CD4-positive, alpha-beta T cell treated with Interleukin-6 at 100 ng/mL for 8 hours (primary cell): ENCODE measurements at places on chromosomes 3 and 15.

GRCh38 chr3:65493938-65494337, 544.8 kb downstream of the MAGI1 start:
- DNase-seq: no peak

GRCh38 chr3:110881069-110881468, 190.5 kb upstream of the NECTIN3 start:
- DNase-seq: no peak

GRCh38 chr3:102179326-102180177, 255.3 kb upstream of the ZPLD1 start:
- no peak for DNase-seq

- DNase-seq: no peak
Observed at GRCh38 chr15:89098281-89098680, 10.0 kb downstream of the ABHD2 start.

DNA sequence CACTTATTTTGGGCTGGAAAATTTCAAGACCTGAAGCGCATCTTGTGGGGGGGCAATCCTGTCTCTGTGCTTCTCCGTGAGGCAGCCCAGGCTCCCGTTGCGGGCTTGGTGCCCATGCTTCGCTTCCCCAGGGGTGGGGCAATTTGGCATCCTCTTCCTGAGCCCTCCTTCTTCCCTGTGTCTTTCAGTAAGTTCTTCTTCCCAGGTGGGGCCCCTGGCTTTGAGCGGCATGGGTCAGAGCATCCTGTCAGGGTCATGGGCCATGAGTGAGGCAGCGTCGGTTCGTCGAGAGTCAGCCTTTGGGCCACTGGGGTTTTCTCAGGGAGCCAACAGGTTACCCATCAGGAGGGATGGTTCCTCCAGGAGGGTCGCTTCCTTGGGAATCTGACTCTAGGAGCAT, 200.7 kb downstream of the UBE3A start:
- no peak for DNase-seq

DNA sequence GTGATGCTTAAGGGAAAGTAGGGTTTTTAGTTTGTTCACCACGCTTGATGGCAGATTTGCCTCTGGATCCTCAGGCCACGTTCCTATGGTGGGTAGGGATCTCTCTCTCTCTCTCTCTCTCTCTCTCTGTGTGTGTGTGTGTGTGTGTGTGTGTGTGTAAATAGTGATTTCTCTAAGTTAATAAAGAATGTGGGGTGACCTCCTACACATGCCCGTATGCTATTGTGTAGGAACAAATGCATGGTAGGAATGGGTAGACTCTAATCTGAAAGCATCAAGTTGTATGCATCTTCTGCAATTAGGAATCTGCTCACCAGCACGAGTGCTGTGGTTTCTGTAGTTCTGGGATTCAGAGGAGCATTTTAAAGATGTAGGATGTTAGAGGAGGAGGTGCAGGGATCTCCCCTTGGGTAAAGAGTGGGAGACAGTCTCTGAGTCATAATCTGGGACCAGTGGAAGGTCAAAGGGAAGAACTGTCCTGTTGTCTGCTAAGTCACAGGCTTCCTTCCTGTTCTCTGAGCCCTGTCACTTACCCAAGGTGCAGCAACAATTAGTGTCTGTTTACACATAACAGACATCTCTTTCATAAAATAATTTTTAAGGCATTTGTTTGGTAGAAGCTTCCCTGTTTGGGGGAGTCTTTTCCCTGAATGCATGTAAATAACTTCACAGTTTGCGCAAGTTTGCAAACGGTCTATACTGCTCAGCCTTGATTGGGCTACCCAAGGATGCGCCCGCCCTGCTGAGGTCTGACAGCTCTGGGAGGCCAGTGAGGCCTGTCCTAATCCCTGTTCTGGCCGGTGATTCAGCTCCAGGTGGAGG, 139.8 kb downstream of the IGF1R start:
- DNase-seq: no peak

- no peak for DNase-seq
Observed at GRCh38 chr15:40737048-40737447, 18.0 kb downstream of the RMDN3 start.

DNA sequence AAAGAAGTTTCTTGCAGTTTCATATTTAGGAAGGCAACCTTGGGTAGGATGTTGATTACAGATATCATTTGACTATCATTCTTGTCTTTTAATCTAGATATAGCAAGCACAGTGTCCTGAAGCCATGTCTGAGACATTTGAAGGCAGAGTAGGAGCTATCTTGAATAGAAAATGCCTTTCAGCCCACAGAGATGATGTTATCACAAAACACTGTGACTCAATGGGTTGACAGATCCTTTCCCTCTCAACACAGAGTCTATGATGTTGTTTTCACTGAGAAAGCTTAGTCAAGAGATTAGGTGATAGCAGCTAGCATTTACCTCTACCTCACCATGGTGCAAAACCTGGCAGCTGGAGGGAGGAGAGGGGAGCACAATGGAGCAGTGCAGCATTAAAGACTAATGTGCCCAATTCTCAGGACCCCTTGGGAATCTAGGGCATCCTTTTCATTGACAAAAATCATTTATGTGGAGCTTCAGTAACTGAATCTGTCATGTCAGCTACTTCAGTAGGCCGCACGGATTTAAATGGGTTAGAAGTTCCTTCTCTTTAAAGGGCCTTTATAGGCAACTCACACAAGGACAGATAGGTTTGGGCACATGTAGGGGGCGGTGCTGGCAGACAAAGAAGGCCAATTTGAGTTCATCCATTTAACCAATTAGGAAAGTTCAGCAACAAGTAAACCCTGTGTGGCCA, 121.8 kb downstream of the AGBL1 start:
- no peak for DNase-seq

GRCh38 chr3:172676196-172676922, 34.5 kb downstream of the NCEH1 start:
- no peak for DNase-seq

DNA sequence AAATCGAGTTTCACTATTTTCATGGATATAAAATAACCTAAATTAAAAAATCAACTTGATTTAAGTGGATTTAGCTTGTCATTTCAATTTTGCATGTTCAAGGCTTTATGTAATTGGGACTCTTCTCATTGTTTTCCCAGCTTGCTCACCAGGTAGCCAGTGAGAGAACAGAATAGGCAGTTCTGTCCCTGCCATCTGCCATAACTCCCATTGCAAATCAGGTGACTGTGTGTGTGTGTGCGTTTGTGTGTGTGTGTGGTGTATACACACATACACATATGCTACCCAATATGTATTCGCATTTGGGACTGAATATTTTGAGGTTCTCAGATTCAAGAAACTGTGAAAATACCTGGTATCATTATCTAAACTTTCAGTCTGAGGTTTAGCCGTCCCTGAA, 1069.8 kb downstream of the IGSF11 start:
- DNase-seq: no peak

DNA sequence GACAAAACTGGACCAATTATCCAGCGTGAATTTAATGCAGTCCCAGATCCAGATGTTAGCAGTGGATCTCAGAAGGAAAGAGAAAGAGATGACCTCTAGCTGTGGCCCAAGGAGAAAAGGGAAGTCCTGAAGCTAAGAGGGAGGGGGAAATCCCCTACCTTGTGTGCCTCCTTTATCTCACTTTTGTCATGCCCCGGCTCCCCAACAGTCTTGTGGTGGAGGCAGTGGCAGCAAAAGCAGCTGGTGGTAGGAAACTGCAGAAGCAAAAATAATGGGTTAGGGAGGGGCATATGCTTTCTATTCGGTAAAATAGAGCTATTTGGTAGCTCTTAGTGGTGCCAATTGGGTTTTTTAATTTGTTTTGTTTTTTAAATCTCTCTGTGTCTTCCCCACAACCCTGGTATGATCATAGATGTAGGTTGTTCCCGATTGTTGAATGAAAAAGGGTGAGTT, 56.5 kb downstream of the MCTP2 start:
- DNase-seq: peak; percentile 23

DNA sequence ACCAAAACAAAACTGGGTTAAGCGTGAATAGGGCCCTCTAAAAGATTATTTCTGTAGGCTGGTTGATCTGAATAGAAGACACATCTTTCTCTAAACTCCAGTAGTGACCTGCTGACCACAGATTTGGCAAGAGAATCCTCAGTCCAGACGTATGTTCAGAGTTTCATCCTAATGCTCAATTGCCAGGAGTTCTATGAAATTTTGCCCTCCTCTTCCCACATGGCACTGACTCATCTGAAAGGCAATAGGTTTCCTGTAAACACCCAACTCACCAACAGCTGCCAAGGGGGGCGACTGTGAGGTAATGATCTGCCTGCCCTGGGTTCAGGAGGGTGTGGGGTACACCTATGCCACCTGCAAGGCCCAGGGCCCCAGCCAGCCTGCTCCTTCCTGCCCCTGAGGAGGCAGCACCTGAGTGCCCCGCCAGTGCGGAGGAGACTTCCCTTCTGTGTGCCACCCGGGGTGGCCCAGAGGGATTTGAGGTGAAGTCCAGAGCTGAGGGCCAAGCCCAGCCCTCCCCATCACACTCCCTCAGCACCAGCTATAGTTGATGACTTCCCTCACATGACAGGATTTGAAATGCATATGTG, 8.4 kb upstream of the PLA2G4D start:
- DNase-seq: no peak

DNA sequence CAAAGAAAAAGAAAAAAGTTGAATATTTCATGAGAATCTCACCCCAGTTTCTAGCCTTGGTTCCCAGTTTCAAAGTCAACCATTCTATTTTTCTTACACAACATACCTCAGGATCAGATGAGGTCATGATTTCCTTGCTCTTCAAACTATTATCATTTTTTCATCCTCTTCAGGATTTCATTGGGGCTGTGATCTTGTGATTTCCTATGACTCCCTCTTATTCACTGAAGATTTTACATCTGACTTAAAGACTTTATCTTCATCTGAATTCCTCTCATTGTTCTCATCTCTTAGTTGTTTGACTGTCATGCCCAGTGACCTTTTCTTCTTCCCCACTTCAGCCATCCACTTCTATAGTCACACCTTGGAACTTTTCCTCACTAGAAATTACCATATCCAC, 3.1 kb upstream of the C3orf33 start:
- no peak for DNase-seq

DNA sequence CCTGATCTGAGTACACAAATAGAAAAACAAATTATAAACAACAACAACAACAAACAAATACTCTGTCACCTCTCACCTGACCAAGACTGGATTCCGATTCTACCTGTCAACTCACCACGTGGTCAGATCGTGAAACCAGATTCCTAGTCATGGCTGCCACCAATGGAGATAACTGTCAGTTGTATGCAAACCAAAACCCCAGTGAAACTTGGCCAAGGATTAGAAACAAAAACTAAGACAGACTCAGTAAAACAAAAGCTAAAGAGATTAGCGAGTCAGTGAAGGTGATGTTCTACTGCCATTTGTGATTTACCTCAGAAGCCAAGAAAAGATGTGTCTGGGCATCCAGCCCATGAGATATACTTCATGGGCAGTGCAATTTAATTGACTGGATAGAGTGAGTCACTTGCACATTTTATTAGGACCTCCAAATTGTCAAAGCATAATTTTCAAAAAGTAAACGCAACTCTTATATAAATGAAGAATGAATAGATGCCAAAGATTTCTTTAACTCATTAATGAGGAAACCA, 31.1 kb downstream of the PHLDB2 start:
- no peak for DNase-seq

GRCh38 chr3:32181365-32181764, 57.1 kb upstream of the CMTM8 start:
- DNase-seq: no peak

DNA sequence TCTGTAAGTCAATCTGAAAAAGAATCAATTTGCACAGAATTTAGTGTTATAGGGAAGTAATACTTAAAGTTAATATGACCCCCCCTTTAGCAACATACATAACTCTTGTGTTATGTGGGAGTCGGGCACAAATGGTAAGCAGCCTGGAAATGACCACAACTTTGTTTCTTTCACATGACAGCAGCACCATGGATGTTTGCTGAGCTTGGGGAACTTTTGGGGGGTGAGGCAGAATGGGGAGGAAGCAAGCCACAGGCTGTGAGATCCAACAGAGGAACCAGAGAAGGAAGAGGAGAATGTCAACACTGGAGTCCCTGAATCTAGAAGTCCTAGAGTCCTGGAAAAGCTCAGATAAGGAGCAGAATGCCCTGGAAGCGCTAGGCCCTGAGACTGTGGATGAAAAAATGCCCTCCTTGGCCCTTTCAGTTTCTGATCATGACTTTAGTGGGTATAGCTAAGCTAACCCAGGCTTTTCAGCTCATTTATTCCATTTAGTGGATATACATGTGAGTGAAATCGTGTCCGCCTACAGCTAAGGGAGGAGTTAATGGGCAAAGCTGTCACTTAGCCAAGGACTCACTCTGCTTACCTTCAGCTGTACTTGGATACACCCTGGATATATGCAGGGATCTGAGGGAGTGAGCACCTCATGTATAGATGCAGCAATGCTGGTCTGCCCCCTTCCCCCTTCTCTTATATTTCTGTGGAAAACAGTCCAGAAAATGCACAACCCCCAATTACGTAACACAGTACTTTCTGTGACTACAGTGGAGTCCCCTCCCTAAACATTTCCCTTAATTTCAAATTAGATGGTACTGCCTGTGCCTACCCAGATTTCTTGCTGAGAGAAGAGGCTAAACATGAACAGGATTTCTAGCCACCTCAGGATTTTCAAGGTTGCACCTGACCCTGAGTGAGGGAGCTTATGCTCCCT, 39.1 kb downstream of the CFAP91 start:
- DNase-seq: no peak

GRCh38 chr3:99429502-99429901, 208.9 kb upstream of the COL8A1 start:
- DNase-seq: no peak

GRCh38 chr3:183698318-183698751, 738 bp downstream of the YEATS2 start:
- peak; percentile 5 for DNase-seq

GRCh38 chr3:57130571-57131209, 34.5 kb downstream of the IL17RD start:
- DNase-seq: no peak

DNA sequence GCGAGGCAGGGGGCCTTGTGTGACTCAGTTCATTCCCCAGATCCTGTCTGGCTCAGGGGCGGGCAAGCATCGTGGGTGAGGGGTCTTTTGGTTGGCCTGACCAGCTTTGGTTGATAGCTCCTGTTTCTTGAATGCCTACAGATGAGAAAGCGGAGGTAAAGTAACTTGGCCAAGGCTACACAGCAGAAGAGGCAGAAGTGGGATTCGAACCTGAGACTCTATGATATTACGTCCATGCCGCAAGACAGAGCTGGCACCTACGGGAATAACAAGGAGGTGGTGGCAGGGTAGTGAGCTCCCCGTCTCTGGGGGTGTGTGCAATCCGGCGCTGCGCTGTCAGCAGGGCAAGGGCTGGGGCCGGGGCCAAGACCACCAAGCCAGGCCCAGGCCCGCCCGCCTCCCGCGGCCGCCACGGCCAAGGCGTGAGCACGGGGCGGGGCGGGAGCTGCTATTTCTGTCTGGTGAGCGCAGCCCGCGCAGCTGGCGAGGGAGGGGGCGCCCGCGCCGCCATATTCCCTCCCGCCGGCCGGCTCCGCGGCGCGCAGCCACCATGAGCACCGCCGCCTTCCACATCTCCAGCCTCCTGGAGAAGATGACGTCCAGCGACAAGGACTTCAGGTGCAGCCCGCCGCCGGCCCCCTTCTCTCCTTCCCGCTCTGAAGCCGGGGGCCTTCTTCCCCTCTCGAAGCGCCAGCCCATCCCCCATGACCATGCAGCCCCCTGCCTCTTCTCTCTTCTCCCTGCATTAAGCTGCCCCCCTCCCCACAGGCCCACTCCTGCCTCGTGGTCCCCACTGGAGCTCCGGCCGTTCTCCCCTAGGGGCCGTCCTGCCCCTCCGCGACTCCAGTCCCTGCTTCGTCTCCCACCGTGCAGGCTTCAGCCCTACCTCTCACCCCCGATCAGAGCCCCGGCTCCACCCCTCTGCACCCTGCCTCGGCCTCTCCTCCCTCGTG, at the start of gene CAND2:
Gene CAND2, plus strand, starts transcription at position 510 of the 953 bp plus-strand sequence. Its CDS starts 41 bp downstream, at position 551.
- peak; percentile 29 for DNase-seq
